ENCODE measurements at places on chromosomes 1 and 21.
A peak's percentile ranks its signal among the peaks of the same experiment; 100 is the strongest.

GRCh38 chr1:55206210-55206609 is 9.0 kb downstream of the USP24 start:
- no peak for DNase-seq

GRCh38 chr1:210185063-210185462 is 47.5 kb upstream of the SERTAD4 start:
- DNase-seq = no peak

GRCh38 chr1:68188060-68188538 is 44.2 kb downstream of the WLS start:
- DNase-seq = peak; percentile 72

DNA sequence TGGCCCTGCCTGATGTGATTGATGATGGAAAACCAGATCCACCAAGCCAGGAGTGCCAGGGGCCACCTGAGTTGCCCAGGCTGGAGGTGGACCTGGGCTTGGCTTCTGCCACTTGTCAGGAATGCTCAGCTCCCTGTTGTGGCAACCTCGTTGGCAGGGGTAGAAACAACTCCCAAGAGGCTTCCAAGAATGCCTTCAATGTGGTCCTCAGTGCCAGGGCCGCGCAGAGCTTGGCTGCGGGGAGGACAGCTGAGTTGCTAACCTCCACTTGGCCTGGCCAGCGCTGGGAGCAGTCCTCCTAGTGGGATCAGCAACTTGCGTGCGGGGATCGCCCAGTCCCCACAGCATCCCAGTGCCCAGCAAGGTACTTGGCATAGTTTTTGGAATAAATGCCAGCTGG is 9.0 kb downstream of the MYOM3 start:
- DNase-seq = no peak

- DNase-seq = no peak
Measured at GRCh38 chr21:32348604-32349332, 44.0 kb downstream of the URB1 start.

- DNase-seq = peak; percentile 14
Measured at GRCh38 chr1:65658122-65658521, 134.6 kb upstream of the PDE4B start.
